Heart left ventricle (tissue), 16 donors: ENCODE measurements at places on chromosomes 5 and 9. TPM values are rescaled to one million over a fixed set of nuclear protein-coding genes. Genes with fewer than 3 reads are reported as not detected.

Gene CNTNAP3B
- total RNA-seq: 2.3 TPM

Gene SLC45A2
- not detected for total RNA-seq

Gene RASGRF2
- total RNA-seq: 8.3 TPM

Gene LEAP2
- 0.16 TPM for total RNA-seq
